ENCODE measurements at places on chromosomes 16 and 17. TPM values are rescaled to one million over a fixed set of nuclear protein-coding genes. Genes with fewer than 3 reads are reported as not detected.

- DNase-seq: no peak
Observed at GRCh38 chr16:63188086-63188771, 1152.0 kb upstream of the CDH8 start.

DNA sequence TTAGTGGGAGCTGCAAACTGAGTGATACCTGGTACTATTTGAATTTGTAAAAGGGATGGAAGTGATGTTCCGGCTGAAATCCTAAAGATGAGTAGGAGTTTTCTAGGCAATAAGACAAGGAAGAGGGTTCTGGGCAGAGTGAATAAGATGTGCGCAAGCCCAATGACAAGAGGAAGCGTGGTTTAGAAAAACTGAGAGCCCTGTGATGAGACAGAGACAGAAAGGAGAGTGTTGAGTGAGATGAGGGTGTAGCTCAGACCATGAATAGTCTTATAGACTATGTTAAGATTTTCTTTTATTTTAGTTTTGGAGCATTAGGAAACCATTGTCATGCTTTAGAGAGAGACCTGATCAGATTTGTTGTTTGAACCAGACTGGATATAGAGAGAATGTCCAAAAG lies 50.2 kb downstream of the COX10 start:
- no peak for DNase-seq

DNA sequence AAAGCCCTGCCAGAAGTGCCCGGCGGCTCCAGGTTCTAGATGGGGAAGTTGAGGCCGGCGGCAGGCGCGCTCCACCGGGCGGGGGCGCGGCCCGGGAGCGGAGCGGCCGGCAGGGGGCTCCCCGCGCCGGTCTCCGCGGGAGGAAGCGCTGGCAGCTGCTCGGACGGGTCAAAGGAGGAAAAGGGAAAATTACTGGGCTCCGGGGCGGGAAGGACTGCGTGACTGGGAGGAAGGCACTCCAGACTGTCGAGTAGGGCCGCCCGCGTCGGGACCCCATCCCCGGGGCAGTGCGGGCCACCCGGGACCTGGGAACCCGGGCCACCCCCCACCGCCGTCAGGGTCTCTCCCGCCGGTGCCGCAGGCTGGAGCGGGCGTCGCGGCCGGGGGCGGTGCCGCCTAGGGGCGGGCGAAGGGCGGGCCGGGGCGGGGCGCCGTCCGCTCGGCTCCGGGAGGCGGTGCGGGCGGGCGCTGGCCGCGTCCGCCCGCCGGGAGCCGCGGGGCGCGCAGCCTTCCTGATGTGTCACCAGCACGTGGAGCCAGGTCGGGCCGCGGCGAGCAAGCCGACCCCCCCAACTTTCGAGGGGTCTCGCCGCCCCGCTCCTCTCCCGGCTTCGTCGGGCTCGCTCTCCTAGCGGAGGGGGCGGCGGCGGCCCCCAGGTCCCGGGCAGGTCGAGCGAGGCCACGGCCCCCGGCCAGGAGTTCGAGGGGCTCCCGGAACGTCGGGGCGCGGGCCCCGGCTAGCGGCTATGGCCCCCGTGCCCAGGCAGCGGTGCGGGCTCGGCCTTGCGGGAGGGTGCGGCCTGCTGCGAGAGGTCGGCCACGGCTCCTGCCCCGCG lies 167.5 kb downstream of the RAB11FIP4 start:
- peak; percentile 94 for DNase-seq

GRCh38 chr17:76714822-76715495 lies 4.2 kb upstream of the MXRA7 start:
- DNase-seq: peak; percentile 89

Gene NTN3
- total RNA-seq: 0.13 TPM

All from spleen (tissue), 13 donors.